ENCODE measurements at places on chromosomes 7 and 10.

DNA sequence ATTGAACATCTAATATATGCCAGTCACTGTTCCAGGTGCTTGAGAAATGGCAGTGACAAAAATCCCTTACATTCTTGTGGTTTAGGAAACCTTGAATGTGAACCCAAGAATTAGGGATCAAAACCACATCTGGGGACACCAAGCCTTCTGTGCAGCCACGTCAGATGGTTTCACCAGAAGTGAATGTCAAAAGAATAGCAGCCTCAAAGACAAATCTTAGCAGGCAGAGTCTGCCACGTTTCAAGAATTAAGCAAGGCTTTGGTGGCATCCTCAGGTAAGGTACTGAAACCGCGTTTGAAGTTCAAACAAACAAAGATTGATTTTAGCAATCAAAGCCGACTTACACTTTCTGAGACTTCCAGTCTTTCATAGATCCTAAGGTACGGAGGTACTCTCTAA, 225.5 kb upstream of the GNAI1 start:
- DNase-seq: no peak

- DNase-seq: no peak
Measured at GRCh38 chr7:51265066-51265907, 51.3 kb downstream of the COBL start.

- peak; percentile 20 for DNase-seq
Measured at GRCh38 chr7:94511718-94512117, 2.1 kb downstream of the CASD1 start.

- DNase-seq: no peak
Measured at GRCh38 chr10:4215963-4216575, 431.1 kb upstream of the KLF6 start.

DNA sequence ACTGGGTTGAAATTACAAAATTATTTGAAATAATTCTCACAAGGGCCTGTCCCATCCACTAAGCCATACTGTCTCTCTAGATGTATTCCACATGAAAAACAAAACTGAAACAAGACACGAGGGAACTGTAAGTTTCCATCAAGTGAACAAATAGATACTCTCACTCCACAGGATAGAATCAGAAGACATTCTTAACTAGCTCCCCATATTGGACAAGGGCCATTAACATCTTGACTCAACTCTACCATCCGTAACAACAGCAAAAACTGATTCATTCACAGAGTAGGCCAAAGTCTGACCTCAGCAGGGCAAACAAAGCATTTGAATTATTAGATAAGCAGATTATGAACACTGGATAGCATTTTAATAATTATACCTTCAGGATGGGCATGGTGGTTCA, 29.1 kb downstream of the UBE2H start:
- no peak for DNase-seq

- DNase-seq: no peak
Measured at GRCh38 chr7:29147821-29148220, 1.5 kb upstream of the CPVL start.

DNA sequence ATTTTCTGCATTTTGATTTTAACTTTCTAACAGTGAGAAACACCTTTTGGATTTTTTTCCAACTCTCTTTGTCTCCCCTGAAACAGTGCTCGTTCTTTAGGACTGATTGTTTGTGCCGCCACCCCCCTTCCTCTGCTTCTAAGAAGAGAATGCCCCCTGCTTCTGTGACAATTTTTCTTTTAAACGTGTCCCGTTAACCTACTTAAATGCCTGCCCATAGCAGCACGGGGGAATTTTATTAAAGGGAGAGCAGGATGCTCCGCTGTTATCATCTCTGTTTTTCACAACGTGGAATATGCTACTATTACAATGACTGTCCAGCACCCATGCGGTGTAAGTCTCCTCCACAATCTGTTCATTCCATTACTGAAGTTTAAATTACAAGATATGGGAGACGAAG, 67.8 kb downstream of the SVIL start:
- DNase-seq: no peak

DNA sequence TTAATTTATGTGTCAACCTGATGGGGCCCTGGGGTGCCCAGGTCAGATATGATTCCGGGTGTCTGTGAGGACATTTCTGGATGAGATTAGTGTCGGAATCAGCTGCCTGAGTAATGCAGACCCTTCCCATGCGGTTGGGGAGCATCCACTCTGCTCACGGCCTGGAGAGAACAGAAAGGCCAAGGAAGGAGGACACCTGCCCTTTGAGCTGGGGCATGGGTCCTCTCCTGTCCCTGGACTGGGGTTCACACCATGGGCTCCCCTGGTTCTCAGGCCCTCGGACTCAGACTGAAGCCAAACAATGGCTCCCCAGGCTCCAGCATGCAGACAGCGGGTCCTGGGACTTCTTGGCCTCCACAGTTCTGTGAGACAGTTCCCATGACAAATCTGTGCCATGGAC, 94.3 kb downstream of the BMS1 start:
- DNase-seq: no peak

GRCh38 chr7:139600306-139600705, 76.8 kb downstream of the CLEC2L start:
- no peak for DNase-seq

- DNase-seq: no peak
Measured at GRCh38 chr7:150665896-150666295, 19.6 kb upstream of the GIMAP2 start.

DNA sequence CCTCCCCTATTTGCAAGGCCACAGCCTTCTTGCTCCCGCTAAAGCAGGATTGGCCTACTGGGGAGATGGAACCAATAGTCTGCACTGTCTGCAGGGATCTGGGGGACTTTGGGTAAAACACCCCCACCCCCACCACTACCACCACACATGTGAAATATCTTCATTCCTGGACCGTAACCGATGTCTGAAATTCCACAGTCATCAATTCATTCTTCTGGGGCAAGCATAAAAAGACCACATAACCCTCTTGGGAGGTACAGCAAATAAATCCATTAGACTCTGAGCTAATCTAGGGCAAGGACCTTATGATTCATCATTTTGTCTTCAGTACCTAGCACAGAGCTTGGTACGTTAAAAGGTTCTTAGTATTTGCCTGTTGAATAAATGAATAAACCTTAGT, 307.8 kb downstream of the GPAM start:
- DNase-seq: no peak

All from NCI-H1092 (cell line).